ENCODE measurements at places on chromosomes 16 and 17.

GRCh38 chr17:69560987-69561441 lies 146.5 kb downstream of the MAP2K6 start:
- DNase-seq, result no peak

DNA sequence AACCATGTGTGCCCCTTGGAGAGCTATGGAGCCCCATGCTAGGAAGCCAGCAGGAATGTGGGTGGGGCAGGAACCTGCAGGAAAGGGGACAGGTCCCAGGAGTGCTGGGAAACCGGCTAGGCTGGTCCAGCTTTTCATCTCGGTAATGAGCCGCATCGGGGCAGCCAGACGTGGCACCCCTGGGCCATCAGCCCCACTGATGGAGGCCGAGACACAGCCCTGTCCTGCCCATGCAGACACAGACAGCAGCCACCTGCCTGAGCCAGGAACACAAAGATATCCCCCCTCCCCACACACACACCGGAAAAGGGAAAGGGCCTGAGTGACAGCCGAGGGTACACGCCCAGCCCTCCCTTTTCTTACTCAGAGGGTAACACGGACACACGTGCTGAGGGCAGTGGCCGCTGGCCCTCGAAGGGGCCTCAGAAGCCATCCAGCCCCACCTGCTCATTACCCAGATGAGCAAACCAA lies 18.1 kb downstream of the PPL start:
- no peak for DNase-seq

GRCh38 chr16:8740775-8741355 lies 56.6 kb downstream of the TMEM186 start:
- DNase-seq, result no peak

DNA sequence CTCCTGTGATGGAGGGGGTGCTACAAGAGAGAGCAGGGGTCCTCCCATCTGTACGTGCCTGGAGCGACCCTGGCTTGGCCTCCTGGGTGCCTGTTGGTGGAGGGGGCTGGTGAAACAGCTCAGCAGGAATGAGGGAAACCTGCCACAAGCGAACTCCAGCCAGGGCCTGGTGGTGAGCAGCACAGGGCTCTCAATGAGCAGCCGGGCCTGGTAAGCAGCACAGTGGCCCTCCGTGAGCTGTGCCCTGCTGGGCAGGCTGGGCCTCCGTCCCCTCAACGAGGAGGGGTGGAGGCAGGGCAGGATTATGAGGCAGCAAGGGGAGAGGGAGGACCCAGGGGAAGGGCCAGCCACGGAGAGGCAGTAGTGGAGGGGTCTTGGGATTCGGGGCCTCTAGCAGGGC lies 101.9 kb downstream of the SDK2 start:
- DNase-seq, result no peak

GRCh38 chr17:7932949-7933348 lies 943 bp downstream of the CNTROB start:
- DNase-seq, result no peak

DNA sequence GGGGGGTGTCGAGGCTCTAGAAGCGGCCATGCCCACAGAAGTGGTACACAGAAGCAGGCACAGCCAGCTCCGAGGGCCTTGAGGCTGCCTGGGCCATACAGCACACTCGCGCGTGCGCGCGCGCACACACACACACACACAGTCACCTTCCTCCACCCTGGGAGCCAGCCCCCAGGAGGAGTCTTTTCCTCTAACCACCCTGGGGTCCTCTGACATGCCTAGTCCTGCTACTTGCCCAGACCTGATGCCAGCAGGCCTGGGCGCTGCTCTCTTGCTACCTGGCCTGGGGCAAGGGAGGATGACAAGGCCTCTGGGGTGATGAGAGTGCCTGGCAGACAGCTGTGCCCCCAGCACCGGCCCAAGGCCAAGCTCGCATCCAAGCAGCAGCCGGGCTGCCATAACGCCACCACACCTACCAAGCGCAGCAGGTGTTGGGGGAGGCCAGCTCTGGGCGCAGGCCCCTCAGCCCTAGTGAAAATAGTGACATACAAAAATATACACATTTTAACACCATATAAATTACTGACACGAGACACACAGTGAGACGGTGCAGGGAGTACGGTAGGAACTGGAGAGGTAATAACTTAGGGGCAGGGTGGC lies 41.1 kb downstream of the TSC2 start:
- no peak for DNase-seq

DNA sequence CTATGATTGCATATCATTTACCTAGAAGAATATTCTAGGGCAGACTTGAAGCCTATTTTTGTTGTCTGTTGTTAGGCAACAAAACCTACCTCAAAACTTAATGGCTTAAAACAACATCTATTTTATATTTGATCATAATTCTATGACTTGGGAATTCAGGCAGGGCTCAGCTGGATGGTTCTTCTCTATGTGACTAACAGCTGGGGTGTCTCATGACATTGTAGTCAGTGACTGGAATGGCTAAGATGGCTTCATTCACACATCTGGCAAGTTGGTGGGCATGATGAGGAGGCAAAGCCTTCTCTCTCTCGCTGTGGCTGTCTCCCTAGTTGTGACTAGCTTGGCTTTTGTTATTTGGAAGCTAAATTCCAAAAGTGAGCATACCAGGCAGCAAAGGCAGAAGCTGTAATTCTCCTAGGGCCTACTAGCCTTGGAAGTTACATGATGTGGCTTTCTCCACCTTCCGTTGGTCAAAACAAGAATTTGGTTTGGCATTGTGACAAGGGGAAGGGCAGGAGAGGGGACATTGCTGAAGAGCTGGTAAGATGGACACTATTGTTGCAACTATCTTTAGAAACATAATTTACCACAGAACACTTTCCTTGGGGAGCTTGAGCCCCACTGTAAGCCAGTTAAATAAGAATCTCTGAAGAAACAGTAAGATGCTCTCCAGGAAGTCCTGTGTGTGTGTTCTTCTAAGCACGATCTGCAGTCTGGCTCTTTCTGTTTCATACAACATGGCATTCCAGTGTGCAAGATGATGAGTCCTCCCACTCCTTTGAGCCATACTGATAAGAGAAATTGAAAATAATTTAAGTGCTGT lies 39.4 kb downstream of the ZNRF1 start:
- DNase-seq, result no peak

- DNase-seq, result no peak
Observed at GRCh38 chr17:3691617-3692067, 4.3 kb downstream of the P2RX5 start.

- peak; percentile 56 for DNase-seq
Observed at GRCh38 chr16:30185683-30186421, 2.5 kb downstream of the CORO1A start.

DNA sequence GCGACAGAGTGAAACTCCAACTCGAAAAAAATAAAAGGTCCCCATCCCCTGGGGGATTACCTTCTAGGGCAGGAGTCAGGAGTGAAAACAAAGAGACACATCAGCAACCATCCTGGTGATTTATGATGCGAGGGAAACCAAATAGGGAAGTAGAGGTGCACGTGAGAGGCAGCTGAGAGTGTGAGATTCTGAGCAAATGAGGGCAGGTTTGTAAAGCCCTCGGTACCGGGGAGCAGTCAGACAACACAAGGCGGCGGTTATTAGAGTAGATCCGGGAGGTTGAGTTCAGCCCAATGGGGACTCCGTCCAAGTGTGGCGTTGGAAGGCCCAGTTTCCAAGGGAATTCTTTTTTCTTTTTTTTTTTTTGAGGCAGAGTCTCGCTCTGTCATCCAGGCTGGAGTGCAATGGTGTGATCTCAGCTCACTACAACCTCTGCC lies 7.4 kb upstream of the ARMC7 start:
- DNase-seq, result no peak

DNA sequence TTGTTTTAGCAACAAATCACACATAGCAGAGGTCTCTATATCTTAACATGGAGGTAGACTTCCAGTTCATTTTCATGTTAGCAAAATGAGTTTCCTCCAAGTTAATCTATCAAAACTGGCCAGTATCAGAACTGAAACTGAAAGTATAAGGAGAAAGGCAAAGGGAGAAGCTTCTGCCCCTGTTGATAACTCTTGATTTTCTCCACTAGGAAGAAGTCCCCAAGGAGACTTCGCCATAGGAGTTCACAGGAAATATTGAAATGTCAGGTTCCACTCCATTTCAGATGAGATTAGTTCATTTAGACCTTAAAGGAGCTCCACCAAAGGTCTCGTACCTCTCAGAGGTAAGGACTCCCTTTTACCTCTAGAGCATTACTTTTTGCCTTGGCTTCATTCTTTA lies 1.2 kb upstream of the OGFOD3 start:
- no peak for DNase-seq

GRCh38 chr17:17813725-17814095 lies 23.1 kb downstream of the SREBF1 start:
- DNase-seq, result no peak

GRCh38 chr17:81312624-81313325 lies 17.7 kb upstream of the SLC38A10 start:
- DNase-seq, result no peak

- DNase-seq, result no peak
Observed at GRCh38 chr17:64135000-64135399, 5.1 kb upstream of the ERN1 start.

DNA sequence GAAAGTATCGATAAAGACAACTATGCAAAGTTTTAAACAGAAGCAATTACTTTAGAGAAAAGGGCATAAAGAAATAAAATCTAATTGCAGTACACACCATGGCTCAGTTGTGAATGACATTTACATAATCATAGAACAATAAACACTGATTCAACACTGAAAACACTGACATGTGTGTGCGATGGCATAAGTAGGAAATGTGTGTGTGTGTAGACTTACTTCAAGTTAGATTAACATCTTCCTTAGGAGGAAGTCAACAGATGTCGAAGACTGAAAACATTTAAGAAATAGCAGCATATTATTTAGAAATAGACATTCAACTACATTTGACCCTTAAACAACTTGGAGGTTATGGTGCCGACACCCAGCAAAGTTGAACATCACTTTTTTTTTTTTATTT lies 172.4 kb downstream of the STX8 start:
- DNase-seq, result no peak

DNA sequence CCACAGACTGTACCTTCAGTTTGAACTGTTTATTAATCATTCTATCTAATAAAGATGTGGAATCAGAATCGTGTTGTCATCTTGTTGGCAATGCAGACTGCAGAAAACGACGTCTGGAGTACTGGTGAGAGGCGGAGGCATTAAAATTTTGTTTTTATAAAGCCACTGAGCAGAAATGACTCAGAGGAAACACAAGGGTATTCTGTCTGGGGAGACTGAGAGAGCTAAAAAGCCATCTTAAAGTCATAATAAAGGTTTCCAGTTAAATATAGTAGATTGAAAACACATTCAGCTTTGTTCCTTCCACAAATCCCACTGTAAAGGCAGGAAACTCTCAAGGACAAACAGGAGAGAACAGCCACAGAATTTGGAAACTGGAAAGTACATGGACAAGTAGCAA lies 74.2 kb downstream of the CPPED1 start:
- DNase-seq, result no peak

DNA sequence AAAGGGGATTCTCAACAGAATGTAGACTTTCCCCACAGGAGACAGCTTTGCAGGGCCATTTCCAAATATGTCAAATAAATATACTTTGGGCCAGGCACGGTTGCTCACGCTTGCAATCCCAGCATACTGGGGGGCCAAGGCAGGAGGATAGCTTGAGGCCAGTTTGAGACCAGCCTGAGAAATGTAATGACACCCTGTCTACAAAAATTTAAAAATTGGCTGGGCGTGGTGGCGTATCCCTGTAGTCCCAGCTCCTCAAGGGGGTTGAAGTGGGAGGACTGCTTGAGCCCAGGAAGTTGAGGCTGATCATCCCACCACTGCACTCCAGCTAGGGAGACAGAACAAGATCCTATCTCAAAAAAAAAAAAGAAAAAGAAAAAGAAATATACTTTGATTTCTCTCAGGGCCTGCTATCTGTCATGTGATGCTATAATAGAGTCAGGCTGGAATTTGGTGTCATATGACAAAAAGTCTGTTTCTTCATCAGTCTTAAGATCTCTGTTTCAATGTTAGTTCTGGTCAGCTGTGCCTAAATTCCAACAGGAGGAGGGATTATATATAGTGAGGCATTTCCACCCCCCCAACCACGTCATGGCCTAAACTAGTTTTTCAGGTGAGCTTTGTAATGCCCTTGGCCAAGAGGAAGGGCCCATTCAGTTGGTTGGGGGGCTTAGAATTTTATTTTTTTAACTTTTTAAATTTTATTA lies 4.3 kb upstream of the ZDHHC7 start:
- no peak for DNase-seq

GRCh38 chr17:9363440-9364350 lies 211.9 kb downstream of the STX8 start:
- DNase-seq, result no peak

GRCh38 chr16:79089735-79090284 lies 510.7 kb downstream of the MAF start:
- DNase-seq, result no peak

- DNase-seq, result no peak
Observed at GRCh38 chr16:70483426-70483825, 29.0 kb downstream of the FCSK start.

DNA sequence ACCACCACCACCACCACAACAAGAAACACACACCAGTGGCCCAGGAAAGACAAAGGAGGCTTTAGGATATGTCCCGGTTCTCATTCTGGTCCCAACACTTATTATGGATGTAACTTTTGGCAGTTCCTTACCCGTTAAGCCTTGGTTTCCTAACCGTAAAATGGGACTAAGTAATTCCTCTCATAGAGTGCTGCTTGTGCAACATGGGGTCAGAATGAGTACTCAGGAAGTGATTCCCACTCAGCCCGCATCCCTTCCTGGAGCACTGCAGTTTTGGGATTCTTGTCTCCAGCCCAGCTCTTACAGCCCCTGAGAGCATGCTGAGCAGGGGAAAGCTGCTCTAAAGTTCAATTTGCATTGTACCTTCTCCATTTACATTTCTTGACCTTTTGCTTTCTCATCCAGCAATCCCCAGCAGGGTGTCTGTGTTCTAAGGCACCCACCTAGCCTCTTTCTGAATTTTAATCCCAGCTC lies 262.6 kb downstream of the PRKCA start:
- no peak for DNase-seq

DNA sequence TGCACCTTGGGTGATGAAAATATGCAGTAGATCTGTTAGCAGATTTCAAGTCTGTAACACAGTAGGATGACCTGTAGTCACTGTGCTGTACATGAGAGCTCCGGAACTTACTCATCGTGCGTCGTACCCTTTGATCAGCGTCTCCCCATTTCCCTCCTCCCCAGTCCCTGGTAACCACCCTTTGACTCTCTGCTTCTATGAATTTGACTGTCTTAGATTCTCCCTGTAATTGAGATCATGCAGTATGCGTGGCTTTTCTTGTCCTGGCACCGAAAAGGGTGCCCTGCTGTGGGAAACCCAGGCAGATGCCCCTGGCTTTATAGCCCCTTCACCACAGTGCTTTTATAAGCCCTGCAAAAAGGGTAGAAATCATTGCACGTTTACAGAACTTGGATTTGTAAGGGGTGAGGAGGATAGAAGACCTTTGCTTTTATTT lies 20.5 kb downstream of the CLEC16A start:
- no peak for DNase-seq

- DNase-seq, result no peak
Observed at GRCh38 chr16:69116906-69117305, 11.5 kb downstream of the HAS3 start.

DNA sequence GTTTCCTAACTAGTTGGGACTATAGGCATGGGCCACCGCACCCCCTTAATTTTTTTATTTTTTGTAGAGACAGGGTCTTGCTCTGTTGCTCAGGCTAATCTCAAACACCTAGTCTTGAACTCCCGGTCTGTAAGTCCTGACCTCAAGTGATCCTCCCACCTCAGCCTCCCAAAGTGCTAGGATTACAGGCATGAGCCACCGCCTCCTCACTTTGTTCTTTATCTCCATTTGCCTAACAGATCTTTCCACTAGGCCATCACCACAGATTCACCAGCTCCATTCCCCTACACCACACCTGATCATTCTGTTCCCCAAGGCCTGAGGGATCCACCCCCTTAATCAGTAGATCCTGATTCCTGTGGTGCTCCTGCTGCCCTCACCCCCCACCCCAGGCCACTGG lies 7.6 kb upstream of the ZNF629 start:
- DNase-seq, result no peak

Data from dorsolateral prefrontal cortex (tissue), 122 donors.